ENCODE measurements at places on chromosomes 12 and 14. TPM values are rescaled to one million over a fixed set of nuclear protein-coding genes. Genes with fewer than 3 reads are reported as not detected.
A peak's percentile ranks its signal among the peaks of the same experiment; 100 is the strongest.

DNA sequence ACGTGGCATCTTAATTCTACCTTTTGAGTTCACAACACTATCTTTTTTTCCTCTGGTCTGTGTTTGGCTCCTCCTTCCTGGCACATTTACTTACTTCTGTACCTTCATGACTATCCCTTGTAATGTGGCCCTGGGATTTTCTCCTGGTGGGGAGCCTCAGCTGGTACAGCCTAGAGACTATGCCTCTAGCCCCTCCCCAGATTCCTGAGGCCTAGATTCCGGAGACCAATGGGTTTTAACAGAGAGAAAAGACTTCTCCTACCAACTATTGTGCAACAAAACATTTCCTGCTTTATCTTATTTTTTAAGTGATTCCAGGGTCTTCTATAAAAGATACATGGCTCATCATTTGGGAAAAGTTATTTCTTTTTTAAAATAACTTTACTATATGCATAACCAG, 216.2 kb upstream of the KRR1 start:
- DNase-seq = no peak

- no peak for DNase-seq
Observed at GRCh38 chr14:61034416-61035120, 53.5 kb downstream of the SLC38A6 start.

- DNase-seq = peak; percentile 96
Observed at GRCh38 chr12:96811083-96811482, 96.0 kb upstream of the NEDD1 start.

The RHEBL1 gene
- total RNA-seq = 4.5 TPM

DNA sequence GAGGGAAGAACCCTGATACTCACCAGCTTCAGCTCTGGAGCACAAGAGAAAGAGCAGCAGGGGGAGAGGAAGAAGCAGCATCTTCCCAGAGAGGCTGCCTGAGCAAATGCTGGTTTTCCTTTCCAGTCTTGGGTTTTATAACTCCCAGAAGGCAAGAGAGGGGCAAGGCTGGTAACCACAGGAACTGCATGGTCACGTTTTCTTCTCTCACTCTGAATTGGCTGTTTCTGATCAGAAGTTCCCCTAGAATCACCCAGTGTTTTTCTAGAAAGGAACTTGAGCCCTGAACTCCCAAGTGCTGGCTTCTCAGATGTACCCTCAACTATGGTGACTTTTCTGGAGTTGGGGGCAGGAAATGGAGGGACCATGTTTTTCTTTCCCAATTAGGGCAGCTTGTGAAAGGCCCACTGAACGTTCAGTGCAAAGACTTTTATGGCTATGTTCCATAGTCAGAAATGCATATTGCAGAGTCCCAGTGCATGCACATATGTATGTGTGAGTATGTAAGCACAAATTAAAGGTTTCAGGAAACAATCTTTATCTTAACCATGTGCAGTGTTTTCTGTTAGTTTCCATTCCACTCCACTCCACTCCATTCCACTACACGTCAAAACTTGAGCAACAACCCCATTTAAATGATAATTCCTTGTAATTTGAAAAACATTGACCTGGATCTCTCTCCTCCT, at the start of gene CMA1:
TSS of gene CMA1 (minus strand) at position 111 of the 686 bp plus-strand sequence. CDS start at position 81, 30 bp downstream.
- no peak for DNase-seq

- DNase-seq = no peak
Observed at GRCh38 chr12:67274186-67274585, 5.0 kb downstream of the CAND1 start.

GRCh38 chr12:116087962-116088361, 189.5 kb downstream of the MED13L start:
- no peak for DNase-seq

GRCh38 chr14:74618078-74618952, 6.3 kb upstream of the LTBP2 start:
- peak; percentile 66 for DNase-seq

- DNase-seq = peak; percentile 65
Observed at GRCh38 chr12:7403466-7403865, 40.5 kb downstream of the CD163L1 start.

The RPL36AL gene
- total RNA-seq = 363 TPM

The CCDC88C gene
- total RNA-seq = 1.6 TPM

DNA sequence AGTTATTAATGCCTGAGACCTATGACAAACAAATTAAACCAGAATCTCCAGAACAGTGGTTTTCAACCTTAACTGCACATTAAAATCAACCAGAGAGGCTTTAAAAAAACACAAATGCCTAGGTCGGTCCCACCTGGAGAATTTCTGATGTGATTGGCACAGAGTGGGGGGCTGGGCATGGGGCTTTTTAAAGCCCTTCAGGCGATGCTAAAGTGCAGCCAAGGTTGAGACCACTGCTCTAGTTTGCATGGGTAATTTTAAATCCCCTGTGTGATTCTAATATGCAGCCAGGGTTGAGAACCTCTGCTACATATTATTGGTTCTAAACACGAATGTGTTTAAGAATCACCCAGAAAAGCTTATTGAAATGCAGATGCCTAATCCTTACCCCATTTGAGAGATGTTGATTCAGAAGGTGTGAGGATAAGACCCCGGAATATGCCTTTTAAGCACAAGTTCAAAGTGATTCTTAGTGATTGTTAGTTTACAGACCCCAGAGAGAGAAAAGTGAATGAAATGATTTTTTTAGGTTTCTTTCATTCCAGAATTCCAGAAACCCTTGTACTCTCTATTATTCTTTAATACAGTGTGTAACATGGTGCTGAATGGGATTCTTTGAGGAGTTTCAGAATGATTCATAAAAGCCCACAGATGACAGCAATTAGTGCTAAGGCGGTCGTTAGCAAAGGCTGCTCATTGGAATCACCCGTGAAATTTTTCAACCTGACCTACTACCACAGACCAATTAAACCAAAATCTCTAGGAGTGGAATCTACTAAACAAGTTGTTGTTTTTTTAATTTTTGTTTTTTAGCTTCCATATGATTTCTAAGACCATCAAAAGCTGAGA, 44.9 kb downstream of the LIN7A start:
- DNase-seq = peak; percentile 3

- DNase-seq = no peak
Observed at GRCh38 chr14:22487401-22487800, 101.6 kb downstream of the DAD1 start.

DNA sequence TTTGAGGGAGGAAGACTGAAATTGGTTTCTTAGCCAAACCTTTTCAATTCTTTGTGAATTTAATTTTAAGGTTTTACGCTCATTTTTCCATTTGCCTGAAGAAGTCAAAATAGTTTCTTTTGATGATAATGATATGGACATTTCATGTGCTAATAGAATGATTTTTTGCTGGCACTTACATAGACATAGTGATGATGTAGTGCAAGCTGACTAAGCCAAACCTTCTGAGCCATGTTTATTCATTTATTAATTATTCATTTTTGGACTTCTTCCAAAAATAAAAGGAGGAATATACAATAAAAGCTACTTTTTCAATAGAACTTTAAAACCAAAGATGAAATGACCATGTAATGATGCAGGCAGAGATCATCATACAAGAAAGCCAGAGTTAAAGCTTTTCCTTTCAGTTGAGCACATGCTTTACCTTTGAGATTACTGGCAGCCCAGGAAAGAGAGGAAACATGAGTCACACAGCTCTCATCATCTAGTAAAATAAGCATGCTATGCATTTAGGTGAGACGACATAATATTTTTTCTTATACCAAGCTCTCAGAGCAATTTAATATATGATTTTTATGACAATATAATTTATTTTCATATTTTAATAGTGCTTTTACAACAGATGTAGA, 24.8 kb downstream of the KCNA1 start:
- peak; percentile 22 for DNase-seq

The LGR5 gene
- total RNA-seq = 0.07 TPM

DNA sequence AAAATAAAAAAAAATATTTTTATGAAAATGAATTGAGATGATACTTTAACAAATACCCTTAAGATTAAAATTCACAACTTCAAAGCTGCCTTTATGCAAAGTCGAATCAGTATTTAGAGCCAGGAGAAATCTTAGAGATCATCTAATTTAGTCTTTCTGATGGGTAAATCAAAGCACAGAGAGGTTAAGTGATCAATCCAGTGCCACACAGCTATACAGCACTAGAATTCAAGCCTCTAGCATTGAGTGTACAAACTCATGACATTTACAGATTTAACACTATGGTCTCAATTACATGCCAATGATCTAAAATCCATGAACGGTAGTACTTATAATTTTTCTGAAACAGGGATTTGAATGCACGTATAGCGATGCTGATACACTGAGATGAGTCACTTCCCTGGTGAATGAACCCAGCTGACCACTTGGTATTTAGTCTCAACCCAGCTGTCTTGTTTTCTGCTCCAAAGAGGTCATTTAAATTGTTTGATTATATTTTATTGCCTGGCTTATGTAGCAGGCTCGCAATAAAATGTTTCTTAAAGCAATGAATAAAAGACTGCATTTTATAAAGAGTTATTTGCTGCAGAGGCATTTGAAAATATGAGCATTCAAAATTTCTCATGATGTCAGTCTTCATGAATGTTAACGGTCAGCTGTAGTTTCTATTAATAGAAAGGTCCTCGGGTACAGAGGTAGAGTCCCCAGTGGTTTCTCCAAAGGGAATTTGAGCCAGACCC, 152.4 kb upstream of the PRICKLE1 start:
- DNase-seq = peak; percentile 86

The GPR162 gene
- 2.1 TPM for total RNA-seq

The SLC39A5 gene
- not detected for total RNA-seq

- DNase-seq = peak; percentile 3
Observed at GRCh38 chr14:32552766-32553165, 223.7 kb downstream of the AKAP6 start.

- no peak for DNase-seq
Observed at GRCh38 chr12:123388951-123389559, 5.1 kb downstream of the KMT5A start.

DNA sequence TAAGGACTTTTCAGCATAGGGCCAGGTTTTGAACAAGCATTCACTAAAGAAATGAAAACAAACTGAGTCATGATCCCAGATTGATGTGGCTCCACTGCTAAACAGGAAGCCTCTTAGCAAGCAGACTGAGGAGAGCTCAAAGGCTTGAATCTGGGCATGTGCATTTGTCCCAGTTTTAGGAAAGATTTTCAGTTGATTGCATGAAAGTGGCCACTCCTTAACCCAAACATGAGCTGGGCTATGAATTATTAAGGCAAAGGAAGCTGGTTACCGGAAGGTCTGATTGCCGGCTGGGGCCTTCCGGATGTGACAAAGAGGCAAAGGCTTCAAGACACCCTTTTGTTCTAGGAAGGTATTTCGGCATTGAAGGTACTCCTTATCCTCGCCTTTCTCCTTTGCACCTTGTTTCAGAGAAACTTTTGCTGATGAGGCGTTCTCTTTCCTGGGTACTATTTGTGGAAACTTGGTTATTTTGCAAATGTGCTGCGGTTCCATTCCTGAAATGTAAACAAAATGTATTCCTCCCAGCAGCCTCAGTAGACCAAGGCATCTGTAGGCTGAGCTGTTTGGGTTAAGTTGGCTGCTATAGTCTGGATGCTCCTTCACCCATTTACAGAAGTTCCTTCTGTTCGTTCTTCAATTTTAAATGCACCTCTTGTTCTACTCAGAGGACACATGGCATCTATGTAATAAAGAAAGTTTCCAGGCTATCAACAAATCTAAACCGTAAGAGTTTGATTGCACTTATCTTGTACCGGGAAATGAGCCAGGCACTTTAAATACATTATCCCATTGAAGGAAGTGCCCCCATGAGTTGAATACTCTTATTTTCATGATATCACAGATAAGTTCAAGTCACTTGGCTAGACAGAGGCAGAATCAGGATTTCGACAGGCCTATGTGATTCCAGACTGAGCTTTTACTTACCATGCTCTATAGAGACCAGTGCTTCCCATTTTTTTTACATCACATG, 115.6 kb upstream of the METAP2 start:
- DNase-seq = peak; percentile 25

The C12orf50 gene
- total RNA-seq = not detected

GRCh38 chr12:24069532-24070395, 120.3 kb upstream of the SOX5 start:
- DNase-seq = no peak

The TROAP gene
- 31.3 TPM for total RNA-seq

DNA sequence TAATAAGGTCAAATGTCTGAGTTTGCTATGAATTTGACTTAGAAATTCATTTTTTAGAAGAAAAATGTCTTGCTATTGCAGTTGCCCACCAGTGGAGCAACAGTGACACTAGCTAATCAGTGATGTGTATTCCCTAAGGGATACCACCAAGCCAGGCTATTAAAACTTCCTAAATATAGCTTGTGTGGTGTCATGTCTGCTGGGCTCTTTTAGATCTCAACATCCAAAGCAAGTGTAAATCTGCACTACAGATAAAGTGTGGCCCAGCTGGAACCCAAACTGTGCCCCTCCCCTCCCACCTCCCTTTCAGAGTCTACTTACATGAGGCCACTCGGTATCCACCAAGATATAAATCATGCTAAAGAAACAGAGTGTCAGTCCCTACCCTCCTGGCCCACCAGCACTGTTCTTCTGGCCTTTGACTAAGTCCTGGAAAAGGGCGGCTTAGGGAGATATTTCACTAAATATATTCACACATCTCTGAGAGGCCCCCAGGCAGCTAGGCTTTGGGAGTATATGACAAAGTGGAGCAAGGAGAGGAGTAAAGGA, 53.8 kb downstream of the SLC35F4 start:
- no peak for DNase-seq

GRCh38 chr12:25495331-25496097, 57.6 kb downstream of the LMNTD1 start:
- DNase-seq = peak; percentile 88

GRCh38 chr12:1504304-1504894, 90.0 kb downstream of the FBXL14 start:
- DNase-seq = no peak

- DNase-seq = no peak
Observed at GRCh38 chr12:53045696-53046045, 4.2 kb upstream of the TNS2 start.

DNA sequence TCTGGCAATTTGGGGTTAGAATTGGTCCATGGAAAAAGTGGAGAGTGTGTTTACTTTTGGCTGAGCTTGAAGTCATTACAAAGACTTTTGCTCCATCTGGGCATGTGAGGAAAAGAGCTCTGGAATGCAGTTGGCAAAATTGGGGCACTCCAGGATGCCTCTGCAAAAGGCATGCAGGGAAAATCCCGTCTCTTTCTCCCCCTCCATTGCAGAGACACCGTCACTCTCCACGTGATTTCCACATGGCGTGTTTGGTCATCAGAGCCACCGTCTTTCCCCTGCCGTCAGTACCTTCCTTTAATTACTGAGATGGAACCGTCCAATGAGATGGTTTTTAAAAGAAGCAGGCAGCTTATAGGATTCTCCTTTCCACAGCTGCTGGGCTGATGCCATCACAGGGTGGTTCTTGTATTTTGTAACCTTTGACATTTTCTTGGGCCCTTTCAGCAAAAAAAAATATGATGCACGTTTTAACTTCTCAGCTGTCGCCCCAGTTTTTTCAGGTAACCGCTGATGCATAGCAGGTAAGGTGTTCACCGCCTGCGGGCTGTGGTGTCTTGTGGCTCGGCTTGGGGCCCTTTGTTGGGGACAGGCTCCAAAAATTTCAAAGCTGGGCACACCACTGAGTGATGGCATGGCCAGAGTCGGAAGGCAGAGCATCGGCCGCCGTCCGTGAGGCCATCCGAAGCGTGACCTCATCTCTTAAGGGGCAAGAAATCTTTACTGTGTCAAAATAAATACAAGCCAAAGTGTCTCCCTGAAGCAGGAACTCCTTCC, 68.4 kb downstream of the CACNA1C start:
- DNase-seq = no peak

GRCh38 chr12:55985341-55985740, 11.5 kb downstream of the RAB5B start:
- DNase-seq = no peak

Data from M059J (cell line).